Neural crest cell (in vitro differentiated cells): ENCODE measurements at places on chromosomes 5 and 9.
A peak's percentile ranks its signal among the peaks of the same experiment; 100 is the strongest.

- DNase-seq, result no peak
Observed at GRCh38 chr9:111832449-111832848, 37.7 kb upstream of the SHOC1 start.

DNA sequence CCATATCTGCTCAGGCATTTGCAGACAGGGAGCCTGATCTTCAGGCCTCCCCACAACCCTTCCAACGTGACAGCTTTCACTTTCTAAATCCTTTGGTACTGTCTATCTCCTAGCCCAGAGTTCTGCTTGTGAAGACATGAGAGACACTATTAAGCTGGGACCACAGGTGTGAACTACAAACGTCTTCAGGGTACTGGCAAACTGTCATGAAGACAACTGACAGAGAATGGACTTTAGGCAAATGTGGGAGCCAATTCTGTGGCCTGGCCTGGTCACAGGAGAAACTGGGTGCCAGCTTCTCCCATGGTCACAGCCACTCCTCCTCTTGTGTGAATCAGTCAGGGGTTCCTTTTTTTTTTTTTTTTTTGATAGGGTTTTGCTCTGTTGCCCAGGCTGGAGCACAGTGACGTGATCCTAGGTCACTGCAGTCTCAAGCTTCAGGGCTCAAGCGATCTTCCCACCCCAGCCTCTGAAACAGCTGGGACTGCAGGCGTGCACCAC, 10.4 kb downstream of the TRIM14 start:
- no peak for DNase-seq

GRCh38 chr5:11273180-11273903, 512.3 kb upstream of the DAP start:
- no peak for DNase-seq

GRCh38 chr9:336039-336438, 121.4 kb downstream of the DOCK8 start:
- DNase-seq, result no peak

GRCh38 chr5:72231991-72232703, 87.9 kb downstream of the MRPS27 start:
- no peak for DNase-seq

GRCh38 chr9:121268851-121269641, 1.1 kb downstream of the GSN start:
- DNase-seq, result no peak

- no peak for DNase-seq
Observed at GRCh38 chr5:150352244-150353031, 5.1 kb upstream of the TCOF1 start.

- peak; percentile 13 for DNase-seq
Observed at GRCh38 chr5:24633715-24634325, 11.0 kb downstream of the CDH10 start.

DNA sequence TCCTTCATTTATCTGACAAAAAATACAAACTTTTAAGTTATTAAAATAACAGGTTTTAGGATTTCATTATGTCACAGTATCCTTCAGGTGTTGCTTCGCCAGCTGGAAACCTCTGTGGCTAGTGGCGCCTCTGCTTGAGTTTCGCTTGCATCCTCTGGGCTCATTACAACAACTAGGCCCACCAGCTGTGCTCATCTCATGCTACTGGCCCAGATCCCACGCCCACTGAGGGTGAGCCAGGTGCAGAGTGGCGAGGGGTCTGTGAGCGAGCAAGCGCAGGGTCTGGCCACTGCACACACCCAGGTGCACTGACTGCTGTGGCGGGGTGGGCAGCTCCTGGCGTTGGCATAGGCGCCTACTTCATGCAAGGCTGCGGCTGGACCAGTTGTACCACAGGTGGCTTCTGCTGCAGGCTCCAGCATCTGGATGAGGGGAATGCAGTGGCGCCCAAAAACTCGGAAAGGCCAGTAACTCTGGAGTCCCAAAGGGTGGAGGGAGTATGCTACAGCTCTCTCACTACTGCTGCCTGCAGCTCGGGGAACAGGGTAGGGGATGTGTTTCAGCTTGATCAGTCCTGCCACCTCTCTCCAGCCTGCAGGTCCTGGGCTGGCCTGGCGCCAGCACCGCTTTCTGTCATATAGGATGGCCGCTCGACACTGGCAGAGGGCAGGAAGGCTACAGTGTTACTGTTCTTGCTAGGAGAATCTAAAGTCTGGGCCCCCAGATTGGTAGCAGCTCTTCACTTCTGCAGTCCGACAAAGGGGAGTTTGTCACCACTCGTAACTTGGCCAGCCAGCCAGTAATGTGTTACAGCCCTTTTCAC, 452.1 kb downstream of the TUSC1 start:
- no peak for DNase-seq

- DNase-seq, result peak; percentile 39
Observed at GRCh38 chr5:140402258-140403074, 833 bp downstream of the ANKHD1 start.

DNA sequence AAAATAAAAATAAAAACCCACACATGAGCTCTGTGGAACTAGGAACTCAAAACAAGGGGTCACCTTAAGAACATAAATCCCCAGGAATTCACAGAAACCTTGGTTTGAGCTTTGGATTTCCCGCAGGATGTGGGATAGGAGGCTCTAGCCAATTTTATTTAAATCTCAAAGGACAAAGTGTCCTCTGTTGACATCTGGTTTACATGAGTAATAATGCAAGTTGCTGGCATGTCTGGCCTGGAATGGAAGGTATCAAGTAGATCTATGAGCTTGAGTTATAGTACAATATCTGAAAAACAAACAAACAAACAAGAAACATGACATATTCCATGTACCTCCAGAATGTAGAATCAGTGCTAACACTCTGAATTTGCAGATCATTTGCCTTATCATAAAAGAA, 94.2 kb upstream of the SLIT3 start:
- DNase-seq, result no peak

- DNase-seq, result peak; percentile 26
Observed at GRCh38 chr9:96344458-96345180, 38.9 kb downstream of the SLC35D2 start.

DNA sequence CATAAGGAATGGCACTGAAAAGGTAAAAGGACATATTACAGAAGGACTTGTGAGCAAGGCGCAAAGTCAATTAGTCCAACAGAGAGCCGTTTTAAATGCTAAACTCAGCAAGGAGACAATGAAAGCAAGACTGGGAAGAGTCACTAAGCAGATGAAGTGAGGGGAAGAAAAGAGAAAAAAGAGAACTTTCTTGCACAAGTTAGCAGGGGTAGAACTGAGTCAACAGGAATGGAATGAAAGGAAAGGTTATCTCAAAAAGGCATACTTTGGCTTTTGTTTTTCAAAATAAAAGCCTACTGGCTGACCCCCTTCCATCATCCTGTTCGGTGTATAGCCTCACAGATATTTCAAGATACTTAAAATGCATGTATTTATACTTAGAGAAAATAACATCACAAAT, 75.0 kb downstream of the NR6A1 start:
- DNase-seq, result no peak

DNA sequence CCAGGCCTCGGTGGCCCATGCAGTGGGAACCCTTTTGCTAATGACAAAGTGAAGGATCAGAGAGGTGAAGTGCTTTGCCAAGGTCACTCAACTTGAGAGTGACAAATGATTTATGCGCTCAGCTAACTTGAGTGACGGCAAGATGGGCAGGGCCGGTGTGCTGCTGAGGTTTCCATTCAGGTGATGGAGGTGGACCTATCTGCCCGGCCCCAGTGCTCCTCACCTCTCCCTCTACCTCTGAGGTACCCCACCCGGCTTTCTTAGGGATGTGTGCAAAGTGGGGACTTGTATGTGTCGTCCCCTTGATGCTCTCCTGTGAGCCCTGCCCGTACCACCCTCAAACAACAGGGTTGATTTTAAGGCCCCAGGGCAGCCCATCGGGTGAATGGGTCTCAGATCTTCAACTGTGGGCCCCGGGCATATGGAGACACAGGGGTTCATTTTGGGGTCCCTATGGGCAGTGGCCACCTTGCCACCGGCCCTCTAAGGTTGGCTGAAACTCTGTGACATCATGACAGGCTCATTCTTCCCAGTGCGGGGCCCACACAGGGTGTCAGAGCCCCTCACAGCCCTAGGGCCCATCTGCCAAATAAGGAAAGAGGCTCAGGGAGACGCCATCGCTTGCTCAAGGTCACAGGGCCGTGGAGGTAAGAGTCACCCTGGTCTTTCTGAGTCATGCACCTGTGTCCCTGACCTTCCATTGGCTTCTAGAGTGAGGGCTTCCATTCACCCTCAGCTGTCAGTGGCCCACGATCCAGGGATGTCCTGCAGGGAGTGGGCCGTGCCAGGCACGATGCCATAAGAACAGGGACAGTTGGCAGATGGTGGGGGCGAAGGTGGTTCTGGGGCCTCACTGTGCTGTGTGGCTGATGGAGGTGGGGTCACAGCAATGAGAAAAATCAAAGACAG, 170.6 kb upstream of the MVB12B start:
- DNase-seq, result no peak

- no peak for DNase-seq
Observed at GRCh38 chr9:81077572-81077971, 611.8 kb downstream of the TLE1 start.

- peak; percentile 16 for DNase-seq
Observed at GRCh38 chr5:131109540-131110255, 55.4 kb downstream of the HINT1 start.

DNA sequence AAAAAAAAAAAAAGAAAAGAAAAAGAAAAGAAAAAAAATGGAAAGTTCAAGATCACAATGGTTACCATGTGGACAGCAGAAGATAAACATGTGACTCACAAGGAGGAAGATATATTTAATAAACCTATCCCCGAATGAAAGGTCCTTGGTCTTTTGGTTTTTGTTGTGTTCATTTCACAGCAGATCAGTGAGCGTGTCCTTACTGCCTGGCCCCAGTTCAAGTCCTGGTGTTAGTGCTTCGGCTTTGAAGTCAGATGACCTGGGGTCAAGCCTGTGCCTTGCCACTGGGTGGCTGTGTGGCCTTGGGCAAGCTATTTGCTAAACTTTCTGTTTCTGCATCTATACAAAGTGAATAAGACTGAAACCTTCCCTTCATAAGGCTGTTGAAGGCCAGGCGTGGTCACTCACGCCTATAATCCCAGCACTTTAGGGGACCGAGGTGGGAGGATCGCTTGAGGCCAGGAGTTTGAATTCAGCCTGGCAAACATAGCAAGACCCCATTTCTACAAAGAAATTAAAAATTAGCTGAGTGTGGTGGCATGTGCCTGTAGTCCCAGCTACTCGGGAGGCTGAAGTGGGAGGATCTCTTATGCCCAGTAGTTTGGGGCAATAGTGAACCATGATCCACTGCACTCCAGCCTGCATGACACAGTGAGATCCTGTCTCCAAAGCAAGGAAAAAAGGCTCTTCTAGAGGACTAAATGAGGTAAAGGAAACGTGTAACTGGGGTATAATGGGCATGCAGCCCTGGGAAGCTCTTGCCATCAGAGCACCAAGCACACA, 94.5 kb upstream of the SPATA31D4 start:
- no peak for DNase-seq

DNA sequence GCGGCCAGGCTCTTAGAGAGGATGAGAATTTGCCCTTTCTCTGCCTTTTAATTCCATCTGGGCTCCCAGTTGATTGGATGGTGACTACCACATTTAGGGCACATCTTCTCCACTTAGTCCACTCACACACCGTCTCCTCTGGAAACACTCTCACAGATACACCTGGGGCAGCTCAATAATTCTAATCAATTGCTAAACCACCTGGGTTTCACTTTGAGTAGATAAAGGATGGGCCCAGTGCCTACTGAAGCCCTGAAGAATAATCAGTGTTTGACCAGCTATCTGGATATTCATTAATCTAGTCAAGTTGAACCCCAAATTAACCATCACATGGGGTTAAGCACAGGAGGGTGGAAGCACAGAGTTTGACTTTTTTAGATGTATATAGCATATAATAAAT, 19.1 kb downstream of the MAN2A1 start:
- no peak for DNase-seq

DNA sequence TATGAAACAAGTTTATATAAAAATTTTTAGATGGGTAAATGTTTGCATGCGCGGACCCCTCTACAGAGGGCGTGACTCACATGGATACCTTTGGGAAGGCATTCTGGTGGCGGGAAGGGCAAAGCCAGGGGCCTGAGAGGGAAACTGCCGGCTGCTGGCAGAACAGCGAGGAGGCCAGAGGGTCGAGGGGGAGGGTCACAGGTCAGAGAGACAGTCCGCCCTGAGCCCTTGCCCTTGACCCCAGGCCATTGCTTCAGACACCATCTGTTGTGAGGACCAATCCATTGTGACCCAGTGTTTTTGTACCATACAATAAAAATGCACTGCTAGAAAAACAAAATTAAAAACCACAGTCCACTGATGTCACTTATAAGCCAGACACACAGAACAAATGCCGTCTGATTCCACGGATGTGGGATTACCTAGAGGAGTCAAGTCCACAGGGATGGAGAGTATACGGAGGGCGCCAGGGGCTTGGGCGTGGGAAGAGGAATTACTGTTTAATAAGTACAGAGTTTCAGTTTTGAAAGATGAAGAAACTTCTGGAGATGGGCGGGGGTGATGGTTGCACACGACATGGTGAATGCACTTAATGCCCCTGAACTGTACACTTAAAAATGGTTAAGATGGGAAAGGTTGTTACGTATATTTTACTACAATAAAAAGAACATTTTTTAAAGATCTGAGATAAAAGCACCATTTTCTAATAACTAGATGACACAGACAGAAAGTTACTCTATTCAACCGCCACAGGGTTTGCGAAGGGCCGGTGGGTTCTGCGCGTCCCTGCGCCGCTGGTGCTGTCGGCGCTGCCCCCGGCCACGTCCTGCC, 12.0 kb downstream of the BTNL9 start:
- no peak for DNase-seq

DNA sequence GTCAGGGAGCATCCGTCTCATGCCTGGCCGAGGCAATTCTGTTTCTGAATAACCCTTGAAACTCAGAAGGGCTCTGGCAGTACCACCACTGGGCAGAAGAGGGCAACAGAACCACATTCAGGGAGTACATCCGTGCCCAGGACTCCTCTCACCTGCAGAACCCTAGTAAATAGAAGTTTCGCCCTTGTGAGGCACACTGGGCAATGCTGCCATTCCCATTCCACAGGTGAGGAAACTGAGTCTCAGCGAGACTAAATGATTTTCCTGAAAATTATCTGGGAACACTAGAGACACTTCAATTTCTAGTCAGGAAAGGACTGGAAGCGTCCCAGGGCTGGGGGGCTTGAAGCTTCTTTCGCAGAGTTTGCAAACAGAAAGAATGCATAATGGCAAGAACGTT, 74.7 kb downstream of the FGF1 start:
- DNase-seq, result peak; percentile 71

GRCh38 chr5:90916947-90917800, 358.6 kb downstream of the ADGRV1 start:
- DNase-seq, result no peak

GRCh38 chr5:66896171-66896570, 300.0 kb downstream of the MAST4 start:
- DNase-seq, result no peak

- DNase-seq, result no peak
Observed at GRCh38 chr5:38765399-38765861, 80.4 kb upstream of the OSMR start.

DNA sequence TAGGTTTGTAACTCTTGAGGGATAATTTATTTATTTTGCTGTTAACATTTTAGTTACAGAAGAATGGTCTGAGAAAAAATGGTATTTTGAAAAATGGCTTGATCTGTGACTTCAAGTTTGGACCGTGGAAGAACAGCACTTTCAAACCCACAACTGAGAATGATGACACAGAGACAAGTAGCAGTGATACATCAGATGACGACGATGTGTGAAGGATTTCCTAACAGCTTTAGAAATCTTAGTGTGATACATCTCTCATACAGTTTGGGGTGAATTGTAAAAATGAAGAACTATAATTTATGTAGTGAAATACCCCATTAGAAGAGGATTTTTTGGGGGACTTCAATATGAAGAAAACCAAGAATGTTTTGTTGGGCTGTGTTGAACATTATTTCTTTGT, 88.7 kb downstream of the GPBP1 start:
- no peak for DNase-seq
